Liver (tissue), 10 donors: ENCODE measurements at places on chromosomes 2 and 18.

DNA sequence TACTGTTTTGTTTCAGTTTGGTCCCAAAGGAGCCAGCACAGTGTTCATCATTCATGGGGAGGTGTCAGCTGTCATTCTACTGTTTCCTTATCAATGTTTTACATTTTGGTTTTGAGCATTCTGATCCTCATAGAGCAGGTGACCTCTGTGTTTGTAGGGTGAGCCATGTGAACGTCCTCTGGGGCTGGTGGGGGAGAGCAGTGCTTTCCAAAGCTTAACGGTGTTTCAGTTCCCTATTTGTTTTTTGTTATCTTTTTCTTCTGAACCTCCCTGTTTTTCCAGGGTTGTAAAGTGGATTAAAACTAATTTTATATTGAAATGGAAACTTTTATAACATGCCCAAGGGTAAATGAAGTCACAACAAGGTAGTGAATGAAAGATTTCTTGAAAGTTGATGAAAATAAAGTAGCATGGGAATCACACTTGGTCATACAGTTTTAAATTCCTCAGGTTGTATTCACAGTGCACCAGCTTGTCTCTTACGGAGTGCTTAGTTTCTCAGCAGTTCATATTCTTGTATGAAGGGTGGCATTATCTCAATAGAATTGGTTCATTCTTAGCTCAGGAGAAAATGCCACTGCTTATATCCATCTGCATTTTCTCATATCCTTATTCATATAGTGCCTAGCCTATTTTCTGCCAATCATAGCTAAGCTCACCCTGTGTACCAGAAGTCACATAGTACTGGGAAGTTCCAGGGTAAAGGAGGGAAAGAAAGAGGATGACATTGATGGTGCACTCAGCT lies 54.5 kb downstream of the MAP4K4 start:
- DNase-seq = no peak

DNA sequence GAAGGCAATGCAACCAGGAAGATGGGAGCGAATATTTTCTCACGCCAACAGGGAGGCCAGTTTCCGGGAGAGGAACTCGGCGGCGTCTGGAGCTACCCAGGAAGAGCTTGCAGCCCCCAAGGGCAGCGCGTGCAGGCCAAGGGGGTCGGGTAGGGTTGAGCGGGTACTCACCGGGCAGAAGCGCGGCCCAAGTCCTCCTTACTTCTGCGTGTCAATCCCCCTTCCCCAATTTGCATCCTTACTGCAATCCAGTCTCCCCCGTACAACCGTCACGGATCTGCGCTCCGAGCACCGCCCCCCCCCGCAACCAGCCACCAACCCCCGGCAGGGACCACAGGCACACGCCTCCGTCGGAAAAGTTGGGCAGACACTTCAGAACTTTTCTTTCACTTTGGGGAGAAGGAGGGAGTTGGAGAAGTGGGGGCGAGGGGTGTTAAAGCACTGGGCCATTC lies 1.3 kb downstream of the ATP8B1 start:
- no peak for DNase-seq

GRCh38 chr2:121748202-121748601 lies 7.2 kb upstream of the TSN start:
- DNase-seq = no peak

GRCh38 chr2:133506996-133507395 lies 61.3 kb downstream of the NCKAP5 start:
- no peak for DNase-seq

GRCh38 chr2:240718896-240719490 lies 27.3 kb downstream of the AQP12A start:
- DNase-seq = no peak

DNA sequence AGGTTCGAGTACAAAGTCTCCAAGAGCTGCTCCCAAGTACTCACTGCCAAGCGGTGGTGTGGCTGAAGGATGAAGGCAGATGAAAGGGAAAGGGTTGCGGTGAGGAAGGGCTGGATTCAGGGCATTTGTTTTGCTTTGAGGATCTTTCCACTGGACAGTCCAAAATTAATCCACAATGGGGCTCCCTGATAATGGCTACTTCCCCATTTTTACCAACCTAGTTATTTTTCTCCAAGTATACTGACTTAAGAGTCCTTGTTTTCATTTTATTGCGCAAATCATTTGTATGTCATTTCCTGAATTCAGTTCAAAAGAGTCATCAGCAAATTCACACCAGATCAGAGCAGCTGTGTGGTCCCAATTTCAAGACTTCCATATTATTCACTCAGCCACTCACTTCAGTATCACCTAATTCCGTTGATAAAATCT lies 464 bp upstream of the SESTD1 start:
- DNase-seq = no peak

DNA sequence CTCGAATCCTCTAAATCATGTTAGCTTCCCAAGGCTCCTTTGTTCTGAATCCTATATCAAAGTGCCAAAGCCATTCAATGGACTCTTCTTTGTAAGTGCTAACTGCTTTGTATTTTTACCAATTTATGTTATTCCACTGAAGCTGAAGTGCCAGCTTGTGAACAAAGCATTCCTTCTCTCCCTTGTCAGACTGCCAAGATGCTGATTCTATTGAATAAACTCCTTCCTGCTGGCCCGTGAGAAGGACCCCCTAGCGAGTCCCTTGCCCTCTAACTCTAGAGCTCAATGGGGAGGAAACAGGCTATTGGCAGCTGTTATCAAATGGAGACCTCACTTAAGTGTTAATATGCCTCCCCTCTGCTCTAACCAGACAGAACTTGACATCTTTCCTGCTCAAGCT lies 1097.9 kb upstream of the CNTNAP5 start:
- DNase-seq = no peak

- no peak for DNase-seq
Observed at GRCh38 chr2:102206666-102207341, 20.0 kb downstream of the IL1RL2 start.
